ENCODE measurements at places on chromosomes 2 and 18. TPM values are rescaled to one million over a fixed set of nuclear protein-coding genes. Genes with fewer than 3 reads are reported as not detected.

DNA sequence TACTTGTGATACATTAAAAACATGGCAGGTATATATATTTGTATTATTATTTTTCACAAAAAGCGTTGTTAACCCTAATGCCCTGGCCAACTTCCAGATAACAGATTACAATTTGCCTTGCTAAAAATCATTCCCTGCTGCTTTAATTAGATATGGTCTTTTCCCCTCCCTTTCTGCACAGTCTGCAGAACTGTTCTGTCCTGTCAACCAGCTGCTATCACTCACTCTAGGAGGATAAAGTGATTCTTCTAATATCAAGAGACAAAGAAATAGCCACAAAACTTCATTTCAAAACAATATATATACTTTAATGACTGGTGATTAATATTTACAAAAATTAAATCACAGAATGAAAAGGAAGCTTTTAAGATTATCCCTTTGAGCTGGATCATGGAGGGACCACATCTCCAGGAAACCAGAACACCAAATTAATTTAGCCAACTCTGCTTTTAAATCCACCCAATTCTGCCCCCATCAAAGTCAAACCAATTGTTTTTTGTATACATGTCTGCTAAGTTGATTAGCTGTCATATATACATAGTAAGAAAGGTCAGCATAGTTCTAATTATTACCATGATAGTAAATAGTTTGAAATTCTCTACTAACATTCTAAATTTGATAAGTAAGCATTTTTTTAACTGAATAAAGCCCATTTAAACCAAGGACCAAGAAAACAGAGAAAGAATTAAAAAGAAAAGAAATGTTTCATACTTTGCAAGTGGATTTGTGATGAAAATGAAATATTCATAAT lies 55.7 kb downstream of the RND3 start:
- H3K27ac ChIP-seq: no peak overlapping the region
- H3K4me1 ChIP-seq: no peaks in the 10 kb centered on the region
- no peak overlapping the region for H3K4me3 ChIP-seq
- DNase-seq: no peak
- H3K36me3 ChIP-seq: no peaks in the 10 kb centered on the region
- H3K27me3 ChIP-seq: no peaks in the 10 kb centered on the region

DNA sequence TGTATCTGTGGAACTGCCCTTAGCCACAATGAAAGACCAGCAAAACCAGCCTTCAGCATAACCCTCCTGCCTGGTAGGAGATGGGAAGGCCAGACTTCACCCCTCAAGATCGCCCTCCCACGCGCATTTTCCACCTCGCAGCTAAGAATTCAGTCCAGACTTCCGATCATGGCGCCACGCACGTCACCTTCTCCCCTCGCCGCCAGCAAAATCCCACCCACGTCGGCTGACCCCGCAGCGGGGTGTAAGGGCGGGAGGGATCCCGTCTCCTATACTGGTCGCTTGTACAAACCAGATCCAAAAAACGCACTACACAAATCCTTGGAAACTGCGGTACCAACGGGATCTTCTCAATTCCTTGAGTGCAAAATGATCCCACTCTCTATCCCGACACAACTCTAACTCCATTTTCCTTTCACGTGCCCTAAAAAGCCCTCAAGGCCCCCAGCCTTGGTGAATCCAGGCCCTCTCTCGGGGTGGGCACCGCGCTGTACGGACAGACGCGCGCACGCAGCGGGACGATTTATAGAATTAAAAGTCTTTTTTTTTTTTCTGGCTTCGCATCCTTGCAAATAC lies 1.0 kb upstream of the BMPR2 start:
- H3K4me3 ChIP-seq: peak overlapping the region; percentile 72
- no peaks in the 10 kb centered on the region for H3K27me3 ChIP-seq
- no peaks in the 10 kb centered on the region for H3K36me3 ChIP-seq
- peaks cover 12% of the 10 kb centered on the region for H3K4me1 ChIP-seq

DNA sequence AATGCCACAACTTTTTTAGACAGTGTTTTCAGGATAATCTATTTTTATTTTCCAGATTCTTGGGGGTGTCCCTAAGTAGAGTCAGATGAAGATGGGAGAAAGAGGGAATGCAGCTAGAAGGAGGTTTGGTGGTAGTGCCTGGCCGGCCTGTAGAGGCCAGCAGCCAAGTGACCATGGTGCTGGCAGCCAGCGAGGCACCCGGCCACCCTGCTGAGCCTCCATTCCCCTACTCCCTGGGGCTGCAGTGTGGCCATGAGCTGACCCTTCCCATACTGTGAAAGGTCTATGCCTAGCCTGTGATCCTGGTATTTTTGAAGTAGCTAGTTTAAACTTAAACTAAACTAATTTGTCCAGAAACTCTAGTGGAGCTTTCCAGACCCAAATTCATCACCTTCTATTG lies 268.6 kb downstream of the CYRIA start:
- no peak overlapping the region for H3K27ac ChIP-seq
- no peak for DNase-seq
- no peak overlapping the region for H3K4me3 ChIP-seq
- no peaks in the 10 kb centered on the region for H3K4me1 ChIP-seq
- H3K36me3 ChIP-seq: no peaks in the 10 kb centered on the region

- no peak for DNase-seq
- no peaks in the 10 kb centered on the region for H3K36me3 ChIP-seq
- H3K27ac ChIP-seq: no peak overlapping the region
- no peaks in the 10 kb centered on the region for H3K27me3 ChIP-seq
Measured at GRCh38 chr2:215527736-215528135, 91.9 kb upstream of the FN1 start.

DNA sequence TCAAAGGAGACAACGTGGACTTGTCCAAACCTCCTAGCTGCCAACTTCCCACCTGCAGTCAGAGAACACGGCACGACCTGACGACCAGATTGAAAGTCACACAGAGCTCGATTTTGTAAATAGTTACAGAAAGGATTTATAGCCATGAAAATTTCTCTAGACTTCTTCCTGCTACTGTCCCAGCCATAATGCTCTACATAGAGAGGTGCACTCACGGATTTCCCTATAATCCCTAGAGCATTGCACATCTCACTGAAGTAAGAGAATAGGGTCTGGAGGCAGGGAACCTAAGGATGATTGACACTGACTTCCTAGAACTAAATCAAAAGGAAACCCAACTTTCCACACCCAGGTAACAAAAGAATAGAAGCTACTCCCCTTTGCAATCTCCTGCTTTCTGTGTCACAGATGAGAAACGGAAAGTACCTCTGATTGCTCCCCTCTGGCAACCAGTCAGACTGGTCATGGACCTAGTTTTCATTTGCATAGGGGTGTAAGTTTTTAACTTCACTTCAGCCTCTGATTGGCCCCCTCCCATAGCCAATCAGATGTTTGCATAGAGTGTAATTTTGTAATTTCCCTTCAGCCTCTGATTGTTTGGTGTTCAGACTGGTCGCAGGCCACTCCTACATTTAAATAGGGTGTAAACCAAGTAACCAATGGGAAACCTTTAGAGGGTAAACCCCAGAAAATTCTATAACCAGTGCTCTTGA lies 58.6 kb upstream of the FBXO11 start:
- H3K27me3 ChIP-seq: peaks cover under 1% of the 10 kb centered on the region
- no peak overlapping the region for H3K27ac ChIP-seq
- no peaks in the 10 kb centered on the region for H3K4me1 ChIP-seq

DNA sequence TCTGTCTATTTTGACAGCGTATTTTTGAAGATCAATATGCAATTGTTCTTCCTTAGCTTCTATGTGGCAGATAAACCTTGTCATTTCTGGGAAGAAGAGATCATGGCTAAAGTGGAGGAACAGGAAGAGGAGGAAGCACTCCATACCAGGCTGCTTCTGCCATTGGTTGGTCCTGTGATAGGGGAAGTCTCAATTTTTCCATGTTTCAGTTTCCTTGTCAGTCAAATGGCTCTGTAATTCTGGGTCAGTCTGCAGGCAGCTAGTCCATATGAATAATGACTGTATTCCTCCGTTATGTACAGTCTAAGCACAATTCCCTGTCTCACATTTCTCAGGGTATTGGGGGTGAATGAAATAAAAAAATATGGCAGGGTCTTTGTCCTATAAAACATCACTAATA lies 277.6 kb upstream of the CXCR4 start:
- H3K27me3 ChIP-seq: no peaks in the 10 kb centered on the region

Gene IL1RL1
- total RNA-seq: 68.1 TPM

Measured in natural killer cell (primary cell).